NCI-H187 (cell line): ENCODE measurements at places on chromosomes 2 and 18.

- no peak for DNase-seq
Observed at GRCh38 chr18:62614494-62614893, 91.7 kb downstream of the ZCCHC2 start.

GRCh38 chr2:158953926-158954763 is 14.3 kb upstream of the TANC1 start:
- peak; percentile 52 for DNase-seq

GRCh38 chr2:37349231-37349860 is 4.9 kb downstream of the QPCT start:
- no peak for DNase-seq

DNA sequence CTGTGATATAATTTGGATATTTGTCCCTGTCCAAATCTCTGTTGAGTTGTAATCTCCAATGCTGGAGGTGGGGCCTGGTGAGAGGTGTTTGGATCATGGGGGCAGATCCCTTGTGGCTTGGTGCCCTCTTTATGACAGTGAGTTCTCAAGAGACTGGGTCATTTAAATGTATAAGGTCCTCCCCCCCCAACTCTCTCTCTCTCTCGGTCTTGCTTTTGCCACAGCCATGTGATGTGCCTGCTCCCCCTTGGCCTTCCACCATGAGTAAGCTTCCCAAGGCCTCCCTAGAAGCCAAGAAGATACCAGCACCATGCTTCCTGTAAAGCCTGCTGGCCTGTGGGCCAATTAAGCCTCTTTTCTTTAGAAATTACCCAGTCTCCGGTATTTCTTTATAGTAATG is 58.6 kb downstream of the FN1 start:
- no peak for DNase-seq

- no peak for DNase-seq
Observed at GRCh38 chr2:217826520-217826919, 176.3 kb downstream of the TNS1 start.

- no peak for DNase-seq
Observed at GRCh38 chr2:38173683-38174082, 97.7 kb upstream of the CYP1B1 start.

GRCh38 chr2:13666582-13667414 is 950.1 kb downstream of the TRIB2 start:
- DNase-seq, result no peak

DNA sequence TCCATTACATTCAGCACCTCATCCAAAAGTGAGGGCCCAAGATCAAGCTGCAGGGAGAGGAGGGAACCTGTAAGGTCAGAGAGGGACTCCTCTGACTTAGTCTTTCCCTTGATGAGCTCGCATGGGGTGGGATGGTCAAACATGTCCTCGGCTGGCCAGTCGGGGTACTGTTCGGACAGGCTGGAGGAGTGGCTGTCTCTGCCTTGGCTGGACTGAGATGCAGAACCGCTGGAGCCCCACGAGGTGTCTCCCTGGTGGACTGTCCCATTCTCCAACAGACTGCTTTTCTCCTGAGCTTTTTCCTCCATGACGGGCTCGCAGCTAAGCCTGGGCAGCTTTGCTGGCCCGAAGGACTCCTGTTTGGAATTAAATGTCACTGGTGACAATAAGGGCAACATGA is 25.6 kb downstream of the CDC42EP3 start:
- no peak for DNase-seq

GRCh38 chr2:203596183-203596582 is 61.1 kb upstream of the RAPH1 start:
- no peak for DNase-seq

GRCh38 chr2:73114273-73114867 is 1.6 kb upstream of the RAB11FIP5 start:
- no peak for DNase-seq

GRCh38 chr2:165456027-165456426 is 13.5 kb upstream of the CSRNP3 start:
- DNase-seq, result no peak

DNA sequence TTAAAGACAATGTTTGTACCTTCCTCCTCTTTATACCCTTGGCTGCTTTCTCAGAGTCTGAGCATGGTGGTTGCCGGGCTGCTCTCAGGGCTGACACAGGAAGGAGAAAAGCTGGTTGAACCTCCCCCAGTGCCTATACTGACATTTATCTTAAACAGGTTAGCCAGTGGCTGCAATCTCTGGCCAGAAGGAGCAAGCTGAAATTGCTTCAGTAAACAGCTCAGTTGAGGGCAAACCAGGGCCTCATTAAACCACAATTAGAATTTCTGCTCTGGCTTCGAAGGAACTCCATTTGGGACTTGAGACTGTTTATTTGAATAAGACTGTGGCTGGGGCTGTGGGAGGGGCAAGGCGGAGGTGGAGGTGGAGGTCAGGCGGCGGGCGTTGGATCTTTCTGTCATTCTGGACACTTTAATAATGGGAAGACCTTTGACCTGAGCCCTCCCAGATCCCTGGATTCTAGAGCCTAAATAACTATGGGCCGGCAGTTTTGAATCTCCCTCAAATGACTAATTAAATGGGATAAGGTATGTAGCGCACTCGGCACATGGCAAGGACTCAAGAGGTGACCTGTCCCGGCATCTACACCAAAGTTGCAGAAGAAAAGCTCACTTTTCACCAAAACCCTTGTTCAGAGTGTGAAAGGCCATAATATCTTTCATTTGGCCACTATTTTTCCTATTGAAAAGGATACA is 120.6 kb upstream of the MYCN start:
- DNase-seq, result no peak

DNA sequence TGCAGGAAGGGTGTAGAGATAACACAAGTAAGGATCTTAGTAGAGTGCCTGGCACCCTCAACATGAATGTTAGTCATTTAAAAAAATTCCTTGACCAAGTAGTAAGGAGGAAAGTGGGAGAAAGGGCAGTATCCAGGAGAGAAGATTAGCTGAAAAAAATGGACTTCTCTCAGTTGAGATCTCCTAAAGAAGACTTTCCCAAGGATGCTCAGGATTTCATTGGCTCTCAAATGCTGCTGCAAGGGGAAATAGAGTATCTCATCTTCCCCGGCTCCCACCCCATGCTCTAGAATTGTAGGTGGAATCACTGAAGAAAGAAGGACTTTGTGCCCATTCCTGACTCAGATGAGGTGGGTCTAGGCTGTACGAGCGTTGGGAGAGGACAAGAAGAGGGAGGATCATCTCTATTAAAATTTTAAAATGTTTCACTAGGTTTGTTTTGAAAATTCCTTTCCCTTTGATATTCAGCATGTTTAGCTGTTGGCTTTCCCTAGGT is 231.1 kb downstream of the MYCN start:
- no peak for DNase-seq

- no peak for DNase-seq
Observed at GRCh38 chr2:32262105-32262504, 2.6 kb downstream of the NLRC4 start.

GRCh38 chr2:12795851-12796250 is 79.1 kb downstream of the TRIB2 start:
- no peak for DNase-seq

DNA sequence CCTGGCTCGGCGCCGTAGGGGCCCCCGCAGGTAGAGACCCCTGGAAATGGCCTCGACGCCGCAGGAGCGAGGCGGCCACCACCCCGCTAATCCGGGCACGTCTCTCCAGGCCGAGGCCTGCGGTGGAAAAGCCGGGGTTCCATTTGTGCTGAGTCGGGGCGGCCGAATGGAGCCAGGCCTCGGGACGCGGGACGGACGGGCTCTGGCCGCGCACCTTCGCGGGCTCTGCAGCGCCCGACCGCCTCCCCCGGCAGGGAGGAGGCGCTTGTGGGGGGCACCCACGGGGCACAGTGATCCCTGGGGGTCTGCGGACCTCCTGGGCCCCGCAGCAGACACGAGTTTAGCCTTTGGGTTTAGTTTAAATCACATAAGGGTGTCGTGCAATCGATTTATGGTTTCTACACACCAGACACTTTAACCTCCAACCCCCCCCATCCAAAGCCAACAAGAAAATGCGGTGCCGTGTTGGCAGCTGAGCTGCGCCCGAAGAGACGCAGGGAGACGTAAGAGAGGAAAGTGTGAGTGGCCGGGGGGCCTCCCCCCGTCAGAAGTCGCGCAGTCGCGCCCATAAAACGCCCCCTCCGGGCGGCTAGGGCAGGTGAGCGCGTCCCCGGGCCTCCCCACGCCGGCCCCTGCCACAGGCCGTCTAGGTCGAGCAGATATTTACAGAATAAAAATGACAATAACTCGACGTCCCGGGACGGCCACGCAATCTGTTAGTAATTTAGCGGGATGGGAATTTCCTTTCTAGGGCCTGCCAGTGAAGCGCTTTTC is 1.0 kb upstream of the NFATC1 start:
- no peak for DNase-seq

- DNase-seq, result no peak
Observed at GRCh38 chr18:58612315-58613055, 16.4 kb downstream of the ALPK2 start.

DNA sequence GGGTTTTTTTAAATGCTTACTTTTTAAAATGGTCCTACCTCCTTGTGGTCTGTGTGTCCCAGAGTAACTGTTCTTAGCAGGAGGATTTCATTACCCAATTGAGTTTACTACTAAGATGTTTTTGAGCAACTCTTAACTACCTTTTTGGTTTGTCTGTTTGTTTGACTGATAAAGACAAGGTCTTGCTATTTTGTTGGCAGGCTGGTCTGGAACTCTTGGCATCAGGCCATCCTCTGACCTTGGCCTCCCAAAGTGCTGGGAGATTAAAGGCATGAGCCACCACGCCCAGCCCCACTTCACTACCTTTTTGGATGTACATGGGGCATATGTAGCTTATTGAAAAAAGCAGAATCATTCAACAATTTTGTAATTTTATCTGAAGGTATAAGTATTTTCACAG is 14.9 kb downstream of the MRPS9 start:
- DNase-seq, result no peak
